IMR-90 (cell line): ENCODE measurements at places on chromosomes 5 and 9. TPM values are rescaled to one million over a fixed set of nuclear protein-coding genes. Genes with fewer than 3 reads are reported as not detected.

Gene SARDH
- 4.7 and 5.0 TPM in 2 replicates for total RNA-seq

Gene SYK
- not detected in 2 replicates for total RNA-seq

Gene KIF20A
- 106 and 119 TPM in 2 replicates for total RNA-seq

Gene BARHL1
- total RNA-seq, result not detected in 2 replicates

Gene ROPN1L
- 0.28 and 0.36 TPM in 2 replicates for total RNA-seq

Gene SETD9
- total RNA-seq, result 8.1 and 8.9 TPM in 2 replicates

Gene FOXD4
- total RNA-seq, result 0.18 TPM in 1 of 2 replicates, not detected in the other

Gene HBEGF
- total RNA-seq, result 18.8 and 26.9 TPM in 2 replicates

Gene FAM240B
- not detected in 2 replicates for total RNA-seq

Gene LHFPL2
- 11.1 and 11.3 TPM in 2 replicates for total RNA-seq

Gene ARSI
- 15.0 and 15.2 TPM in 2 replicates for total RNA-seq

Gene RORB
- under 0.01 TPM in 1 of 2 replicates, not detected in the other for total RNA-seq

Gene PSAT1
- total RNA-seq, result 88.4 and 98.9 TPM in 2 replicates
